ENCODE measurements at places on chromosomes 1 and 21. TPM values are rescaled to one million over a fixed set of nuclear protein-coding genes. Genes with fewer than 3 reads are reported as not detected.

Gene FALEC
- total RNA-seq: not detected

Gene PGLYRP4
- not detected for total RNA-seq

Gene INKA2
- total RNA-seq: 2.7 TPM

Gene TRIM17
- total RNA-seq: 2.2 TPM

Gene BMP8A
- total RNA-seq: 0.25 TPM

Gene PGBD5
- 20.7 TPM for total RNA-seq

Gene PDIK1L
- 62.7 TPM for total RNA-seq

Gene ZMPSTE24
- total RNA-seq: 35.2 TPM
